ENCODE measurements at places on chromosomes 6 and 20. TPM values are rescaled to one million over a fixed set of nuclear protein-coding genes. Genes with fewer than 3 reads are reported as not detected.

FAM209A gene
- total RNA-seq, result not detected

PAX1 gene
- not detected for total RNA-seq

C20orf202 gene
- 1.1 TPM for total RNA-seq

AKAP12 gene
- 1.7 TPM for total RNA-seq

SLC22A16 gene
- total RNA-seq, result not detected

PCSK2 gene
- total RNA-seq, result 0.18 TPM

FAM83C gene
- 37.9 TPM for total RNA-seq

PPT2 gene
- 29.1 TPM for total RNA-seq

NKX2-2 gene
- not detected for total RNA-seq

TMC2 gene
- 0.19 TPM for total RNA-seq

MUC22 gene
- 10.1 TPM for total RNA-seq

CAP2 gene
- 2.0 TPM for total RNA-seq

KCNQ5 gene
- total RNA-seq, result 0.57 TPM

GSTA1 gene
- 0.44 TPM for total RNA-seq

SOX12 gene
- total RNA-seq, result 3.8 TPM

MYLK2 gene
- total RNA-seq, result not detected

CALHM6 gene
- total RNA-seq, result 1.9 TPM

CLDN20 gene
- total RNA-seq, result not detected

MCCD1 gene
- not detected for total RNA-seq

ROS1 gene
- not detected for total RNA-seq

GSTA2 gene
- not detected for total RNA-seq

OR11A1 gene
- not detected for total RNA-seq

PPIL4 gene
- total RNA-seq, result 25.2 TPM

BFSP1 gene
- total RNA-seq, result 0.56 TPM

ZNF391 gene
- 0.53 TPM for total RNA-seq

HLA-DQA2 gene
- not detected for total RNA-seq

ZNF334 gene
- 0.27 TPM for total RNA-seq

SLC18B1 gene
- 12.4 TPM for total RNA-seq

GTSF1L gene
- total RNA-seq, result not detected

RIN2 gene
- total RNA-seq, result 42.7 TPM

PRL gene
- not detected for total RNA-seq

SLC17A1 gene
- not detected for total RNA-seq

LKAAEAR1 gene
- not detected for total RNA-seq

SPDEF gene
- total RNA-seq, result not detected

XKR7 gene
- not detected for total RNA-seq

ZGPAT gene
- total RNA-seq, result 31.9 TPM

ISM1 gene
- total RNA-seq, result 4.2 TPM

RIPPLY2 gene
- total RNA-seq, result not detected

BHLHE23 gene
- not detected for total RNA-seq

CRISP2 gene
- total RNA-seq, result 0.76 TPM

SCP2D1 gene
- total RNA-seq, result not detected

FOXF2 gene
- total RNA-seq, result 2.2 TPM

DOK5 gene
- not detected for total RNA-seq

LRRC73 gene
- total RNA-seq, result 0.64 TPM

EPB41L2 gene
- total RNA-seq, result 13.1 TPM

CFAP61 gene
- 0.38 TPM for total RNA-seq

SIRPB1 gene
- total RNA-seq, result 1.5 TPM

LY6G6F gene
- total RNA-seq, result not detected

NOX3 gene
- total RNA-seq, result not detected

PHACTR2 gene
- total RNA-seq, result 51.9 TPM

FLRT3 gene
- total RNA-seq, result 4.4 TPM

FAM162B gene
- total RNA-seq, result 3.7 TPM

ADGRG6 gene
- 22.5 TPM for total RNA-seq

OPN5 gene
- total RNA-seq, result not detected

All from esophagus squamous epithelium (tissue), 5 donors.